ENCODE measurements at places on chromosomes 5 and 9.

GRCh38 chr5:151688436-151688835 lies 1.7 kb upstream of the SPARC start:
- DNase-seq: no peak

GRCh38 chr5:171422902-171423663 lies 3.6 kb downstream of the FGF18 start:
- no peak for DNase-seq

DNA sequence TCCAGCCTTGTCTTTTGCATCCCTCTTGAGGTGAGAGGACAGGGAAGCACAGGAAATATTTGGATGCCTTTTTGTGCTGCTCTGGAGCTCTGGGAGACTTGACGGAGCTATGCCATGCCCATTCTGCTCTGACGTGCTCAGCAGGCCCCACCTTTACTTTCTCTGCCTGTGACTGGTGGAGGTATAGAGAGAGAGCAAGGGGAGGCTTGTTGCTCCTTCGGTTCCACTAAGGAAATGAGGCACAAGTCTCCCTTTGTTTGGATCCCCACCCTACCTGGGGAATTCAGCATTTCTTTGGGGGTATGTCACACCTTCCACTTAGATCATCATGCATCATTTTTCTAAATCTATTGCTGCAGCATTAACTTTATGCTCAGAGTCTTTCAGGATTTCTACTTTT lies 121.8 kb upstream of the CNTLN start:
- DNase-seq: no peak

DNA sequence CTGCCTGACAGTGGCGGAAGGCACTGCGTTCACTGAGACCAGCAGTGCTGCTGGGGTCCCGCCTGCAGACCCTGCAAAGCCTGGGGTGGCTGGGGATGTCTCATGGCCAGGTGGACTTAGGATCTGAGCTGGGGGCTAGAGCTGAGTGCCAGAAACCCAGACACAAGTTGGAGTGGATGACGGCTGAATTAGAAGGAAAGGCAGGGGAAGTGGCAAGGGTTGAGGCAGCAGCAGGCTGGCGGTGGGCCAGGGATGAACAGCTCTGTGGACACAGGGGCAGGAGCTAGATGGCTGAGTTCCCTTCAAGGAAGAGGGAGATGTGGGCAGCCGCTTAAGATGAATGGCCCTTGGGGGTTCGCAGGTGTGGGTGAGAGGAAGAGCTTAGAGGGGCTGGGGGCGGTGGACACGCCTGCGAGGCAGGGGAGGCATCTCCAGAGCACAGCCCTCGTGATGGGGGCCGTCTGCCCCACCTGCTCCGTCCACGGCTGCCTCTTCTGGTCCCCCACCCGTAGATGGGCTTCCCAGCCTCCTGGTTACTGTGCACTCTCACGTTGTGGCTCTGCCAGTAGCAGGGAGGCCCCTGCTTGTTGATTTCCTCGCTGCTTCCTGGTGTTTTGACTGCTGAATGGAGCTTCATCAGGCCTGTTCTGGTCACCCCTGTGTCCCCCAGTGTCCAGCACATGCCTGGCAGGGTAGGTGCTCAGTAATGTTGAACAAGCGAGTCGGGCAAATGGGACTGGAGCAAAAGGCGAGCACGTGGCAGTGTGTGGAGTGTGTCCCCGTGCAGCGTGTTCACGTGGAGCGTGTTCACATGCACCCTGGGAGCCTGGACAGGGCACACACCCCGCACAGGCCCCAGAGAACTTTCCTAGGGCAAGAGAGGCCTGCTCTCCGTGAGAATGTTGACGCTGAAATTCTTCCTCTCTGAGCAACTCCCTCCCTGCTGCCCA lies 168.2 kb downstream of the CACNA1B start:
- DNase-seq: no peak

- no peak for DNase-seq
These were observed 10.2 kb downstream of the TNFAIP8 start for GRCh38 chr5:119365847-119366539.

DNA sequence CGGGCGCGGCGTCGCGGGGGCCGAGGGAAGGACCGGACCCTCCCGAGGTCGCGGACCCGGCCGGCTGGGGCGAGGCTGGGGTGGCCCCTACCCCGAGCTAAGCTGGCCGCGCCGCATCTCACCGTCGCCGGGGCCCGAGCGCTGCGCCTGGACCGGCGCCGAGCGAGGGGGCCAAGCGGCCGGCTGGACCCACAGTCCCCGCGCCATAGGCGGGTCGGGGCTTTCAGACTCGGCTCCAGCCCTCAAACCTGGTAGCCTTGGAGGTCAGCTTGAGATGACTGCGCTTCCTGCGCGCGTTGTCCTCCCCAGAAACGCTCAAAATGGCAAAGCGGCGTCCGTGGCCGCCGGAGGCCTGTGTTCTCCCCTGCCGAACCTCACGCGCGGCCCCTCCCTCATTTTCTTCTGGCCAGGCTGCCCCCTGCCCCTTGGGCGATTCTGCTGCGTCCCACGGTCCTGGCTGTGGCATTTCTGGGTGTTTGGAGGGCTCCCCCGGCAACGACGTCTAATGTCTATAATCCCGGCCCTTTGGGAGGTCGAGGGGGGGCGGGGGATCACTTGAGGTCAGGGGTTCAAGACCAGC lies 8.7 kb upstream of the GRIN1 start:
- DNase-seq: no peak

GRCh38 chr9:110659891-110660541 lies 8.6 kb upstream of the MUSK start:
- no peak for DNase-seq

- no peak for DNase-seq
These were observed 14.1 kb upstream of the C5orf58 start for GRCh38 chr5:170218726-170219125.

DNA sequence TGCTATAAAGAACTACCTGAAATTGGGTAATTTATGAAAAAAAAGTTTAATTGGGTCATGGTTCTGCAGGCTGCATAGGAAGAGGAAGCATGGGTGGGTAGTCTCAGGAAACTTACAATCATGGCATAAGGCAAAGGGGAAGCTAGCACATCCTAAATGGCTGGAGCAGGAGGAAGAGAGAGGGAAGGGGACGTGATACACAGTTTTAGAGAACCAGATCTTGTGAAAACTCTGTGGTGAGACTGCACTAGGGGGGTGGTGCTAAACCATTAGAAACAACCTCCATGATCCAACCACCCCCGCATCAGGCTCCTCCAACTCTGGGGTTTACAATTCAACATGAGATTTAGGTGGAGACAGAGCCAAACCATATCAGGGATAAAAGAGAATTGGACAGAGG lies 624.2 kb downstream of the PRR16 start:
- DNase-seq: no peak

All from NCI-H510A treated with DMSO at 0.1 percent for 48 hours (cell line).